ENCODE measurements at places on chromosomes 1 and 21. TPM values are rescaled to one million over a fixed set of nuclear protein-coding genes. Genes with fewer than 3 reads are reported as not detected.

- DNase-seq = no peak
Measured at GRCh38 chr1:94542088-94542870, 720 bp upstream of the F3 start.

- no peak for DNase-seq
Measured at GRCh38 chr1:12469493-12469892, 148.5 kb downstream of the DHRS3 start.

The CFHR4 gene
- not detected for total RNA-seq

- DNase-seq = no peak
Measured at GRCh38 chr21:43325968-43326715, 100.8 kb downstream of the SIK1 start.

DNA sequence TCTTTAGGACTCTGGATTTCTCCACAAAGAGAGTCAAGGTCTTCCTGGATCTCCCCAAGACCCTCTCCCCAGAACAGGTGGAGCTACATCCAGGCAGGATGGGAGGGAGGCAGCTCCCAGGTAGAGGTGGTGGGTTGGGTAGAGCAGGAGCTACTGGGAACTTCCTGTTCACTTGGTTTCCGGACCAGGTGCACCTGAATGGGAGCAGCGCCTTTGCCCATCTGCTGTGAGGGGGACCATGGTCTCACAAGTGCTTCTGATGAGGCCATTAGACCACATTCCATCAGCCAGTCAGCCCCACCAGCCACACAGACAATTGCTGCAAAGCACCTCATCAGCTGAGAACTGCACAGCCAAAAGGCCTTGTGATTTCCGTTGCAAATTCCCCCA is 188.8 kb downstream of the MATN1 start:
- no peak for DNase-seq
